MG63 (cell line): ENCODE measurements at places on chromosomes 5 and 9. TPM values are rescaled to one million over a fixed set of nuclear protein-coding genes. Genes with fewer than 3 reads are reported as not detected.
A peak's percentile ranks its signal among the peaks of the same experiment; 100 is the strongest.

DNA sequence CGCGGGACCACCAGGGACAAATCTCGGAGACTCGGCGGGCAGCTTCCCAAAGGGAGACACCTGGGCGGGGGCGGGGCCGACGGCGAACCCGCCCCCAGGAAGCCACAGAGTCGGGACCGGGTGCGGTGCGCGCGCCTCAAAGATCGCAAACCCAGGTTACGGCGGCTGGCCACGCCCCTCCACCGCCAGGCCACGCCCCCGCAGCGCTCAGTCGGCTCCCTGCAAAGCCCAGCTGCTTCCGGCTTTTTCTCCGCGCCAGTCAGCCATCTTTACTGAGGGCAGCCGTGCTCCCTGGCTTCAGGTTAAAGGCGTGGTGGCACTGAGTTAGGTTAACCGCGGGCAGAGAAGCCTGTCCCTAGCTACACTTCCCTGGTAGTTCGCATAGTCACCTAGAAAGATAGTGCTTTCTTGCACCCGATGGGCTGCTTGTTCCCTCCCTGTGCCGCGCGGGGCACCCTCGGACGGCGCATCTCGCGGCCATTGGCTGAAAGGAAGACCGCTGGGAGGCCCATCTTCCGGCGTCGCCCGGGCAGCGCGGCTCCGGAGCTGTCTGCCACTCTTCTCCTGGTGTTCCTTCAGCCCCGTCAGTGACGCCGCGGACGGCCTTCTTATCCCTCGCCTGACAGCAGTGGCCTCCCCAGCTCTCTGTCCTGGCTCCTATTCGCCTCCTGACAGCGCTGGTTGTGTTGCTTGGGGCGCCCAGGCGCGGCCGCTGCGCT, at the start of gene TBC1D2:
TSS of gene TBC1D2 (minus strand) at position 72 of the 719 bp plus-strand sequence. CDS start 108 bp downstream, outside the sequence.
- peak; percentile 93 for DNase-seq

DNA sequence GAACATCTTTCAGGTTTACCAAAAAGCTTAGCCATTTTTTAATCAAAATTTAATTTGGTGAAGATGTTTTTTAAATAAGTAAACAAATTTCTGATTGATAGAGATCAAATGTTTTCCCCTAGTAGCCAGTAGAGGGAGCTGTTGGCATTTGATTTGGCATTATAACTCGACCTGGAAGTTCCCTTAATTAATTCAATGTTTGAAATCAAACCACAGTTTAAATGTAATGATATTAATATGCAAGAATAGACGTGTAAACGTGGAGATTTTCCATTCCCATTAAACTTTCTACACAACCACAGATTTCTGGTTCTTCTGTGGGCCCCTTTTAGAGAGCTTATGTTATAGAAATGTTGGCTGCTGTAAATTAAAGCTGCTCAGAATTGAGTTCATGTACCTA, 148.1 kb upstream of the MPDZ start:
- no peak for DNase-seq

Gene VAV2
- 17.3 and 22.8 TPM in 2 replicates for total RNA-seq

DNA sequence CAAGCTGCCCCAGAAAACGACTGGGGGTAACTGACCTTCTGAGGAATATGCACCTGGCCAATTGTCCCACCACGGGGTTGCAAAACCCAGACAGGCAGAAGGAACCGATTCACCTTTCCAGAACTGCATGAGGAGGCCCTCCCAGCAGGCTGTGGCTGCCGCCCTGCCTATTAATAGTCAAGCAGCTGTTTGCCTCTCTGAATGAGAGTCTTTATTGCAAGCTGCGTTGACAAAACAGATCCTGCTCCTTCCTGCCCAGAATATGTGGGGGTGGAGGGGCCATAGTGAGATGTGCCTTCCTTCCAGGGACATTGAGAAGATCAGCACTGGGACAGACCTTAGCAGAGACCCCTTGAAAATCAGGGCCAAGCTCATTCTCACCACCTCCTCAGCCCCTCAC, 18.3 kb upstream of the TCOF1 start:
- DNase-seq = no peak

Gene KIF4B
- 0.03 and 0.10 TPM in 2 replicates for total RNA-seq

DNA sequence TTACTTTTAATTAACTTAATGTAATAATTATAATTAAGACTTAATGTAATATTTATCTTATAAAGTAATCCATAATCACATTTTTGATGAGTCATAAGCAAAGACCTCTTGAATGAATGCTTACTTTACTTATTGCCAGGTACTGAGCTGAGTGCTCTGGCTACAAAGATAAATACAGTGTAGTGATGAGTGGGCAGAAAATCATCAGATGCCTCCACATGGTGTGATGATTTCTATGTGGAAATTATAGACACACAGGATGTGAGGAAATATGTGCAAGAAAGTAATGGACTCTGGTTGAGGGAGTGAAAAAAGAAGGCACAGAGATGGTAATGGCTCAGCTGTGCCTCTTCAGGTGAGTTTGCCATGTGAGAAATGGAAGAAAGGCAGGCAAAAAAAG, 422.6 kb upstream of the CD180 start:
- no peak for DNase-seq

DNA sequence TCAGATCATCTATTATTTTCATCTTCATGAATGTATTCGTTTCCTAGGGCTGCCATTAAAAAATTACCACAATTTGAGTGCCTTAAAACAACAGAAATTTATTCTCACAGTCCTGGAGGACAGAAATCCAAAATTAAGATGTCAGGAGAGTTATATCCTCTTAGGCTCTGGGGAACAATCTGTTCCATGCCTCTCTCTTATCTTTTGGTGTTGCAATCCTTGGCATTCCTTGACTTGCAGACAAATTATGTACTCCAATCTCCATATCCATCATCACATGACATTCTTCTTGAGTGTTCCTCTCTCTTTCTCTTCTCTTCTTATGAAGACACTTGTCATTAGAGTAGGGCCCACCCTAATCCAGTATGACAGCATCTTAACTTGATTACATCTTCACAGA, 339.4 kb downstream of the EFNA5 start:
- DNase-seq = no peak

GRCh38 chr9:116860509-116861120, 173.5 kb downstream of the TRIM32 start:
- peak; percentile 71 for DNase-seq

Gene DPM2
- 23.3 and 38.9 TPM in 2 replicates for total RNA-seq

- no peak for DNase-seq
Measured at GRCh38 chr9:76296561-76297310, 97.5 kb downstream of the RFK start.

DNA sequence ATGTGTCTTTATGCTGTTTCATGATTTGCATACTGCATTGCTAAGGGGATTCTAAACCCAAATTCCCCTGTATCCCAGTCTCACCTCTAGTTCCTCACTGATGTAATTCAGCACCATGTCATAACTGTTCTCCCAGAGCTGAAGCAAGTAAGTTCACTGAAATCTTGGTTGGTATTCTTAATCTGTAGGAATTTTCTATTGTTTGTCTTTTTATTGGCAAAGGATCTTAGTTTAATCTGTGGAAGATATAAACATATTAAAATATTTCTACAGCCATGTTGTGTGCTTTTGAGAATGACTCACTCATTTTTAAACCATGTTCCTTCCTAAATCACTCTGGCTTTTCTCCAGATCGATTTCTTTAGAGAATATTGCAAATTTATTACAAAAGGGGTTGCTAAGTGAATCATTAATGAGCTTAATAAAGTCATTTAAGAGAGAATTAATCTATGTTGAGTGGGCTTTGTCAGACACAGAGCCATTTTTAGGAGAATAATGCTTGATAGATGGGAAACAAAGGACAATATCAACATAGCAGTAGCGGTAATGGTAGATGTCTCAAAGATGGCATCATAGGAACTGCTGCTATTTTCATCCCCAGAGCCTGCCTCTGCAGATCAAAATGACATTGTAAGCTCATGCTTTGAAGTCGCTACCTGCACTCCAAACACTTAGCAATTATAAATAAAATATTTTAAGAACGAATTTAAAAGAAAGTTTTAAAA, 110.0 kb downstream of the ENC1 start:
- DNase-seq = no peak

Gene CNTNAP3
- 2.7 and 3.2 TPM in 2 replicates for total RNA-seq

DNA sequence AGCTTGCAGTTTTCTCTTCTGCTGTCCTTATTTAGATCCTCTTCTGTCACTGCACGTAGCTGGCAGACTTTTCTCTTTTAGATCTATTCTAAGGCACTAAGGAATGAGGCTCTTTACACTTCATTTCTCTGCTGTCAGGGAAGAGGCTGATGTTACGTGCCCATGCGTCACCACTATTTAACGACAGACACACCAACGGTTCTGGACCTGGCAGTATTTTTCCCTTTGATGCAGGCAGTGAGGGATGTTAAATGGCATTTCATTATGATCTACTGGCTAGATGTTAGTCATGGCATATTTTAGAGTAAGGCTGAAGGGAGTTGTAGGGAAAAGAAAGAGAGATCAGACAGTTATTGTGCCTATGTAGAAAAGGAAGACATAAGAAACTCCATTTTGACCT, 8.2 kb upstream of the CRHBP start:
- DNase-seq = no peak

Gene PCDHGB5
- total RNA-seq = 0.53 TPM in 1 of 2 replicates, not detected in the other

- DNase-seq = no peak
Measured at GRCh38 chr9:92406477-92406876, 2.1 kb upstream of the OGN start.

DNA sequence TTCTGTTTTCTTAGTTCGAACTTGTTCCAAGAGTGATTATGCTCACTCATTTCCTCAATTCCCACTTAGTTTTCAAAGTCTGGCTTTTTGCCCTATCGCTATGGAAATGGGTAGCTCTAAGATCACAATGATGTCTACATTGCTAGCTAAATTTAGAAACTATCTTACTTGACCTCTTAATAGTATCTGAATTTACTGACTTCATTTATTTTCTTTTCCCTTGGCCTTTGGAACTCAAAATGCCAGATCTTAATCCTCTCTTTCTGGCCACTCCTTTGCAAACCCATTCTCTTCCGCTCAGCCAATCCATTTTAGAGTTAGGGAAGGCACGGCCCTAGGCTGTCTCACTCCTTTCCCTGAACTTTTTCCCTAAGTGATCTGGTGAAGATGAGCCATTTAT, 137.0 kb downstream of the FER start:
- no peak for DNase-seq

DNA sequence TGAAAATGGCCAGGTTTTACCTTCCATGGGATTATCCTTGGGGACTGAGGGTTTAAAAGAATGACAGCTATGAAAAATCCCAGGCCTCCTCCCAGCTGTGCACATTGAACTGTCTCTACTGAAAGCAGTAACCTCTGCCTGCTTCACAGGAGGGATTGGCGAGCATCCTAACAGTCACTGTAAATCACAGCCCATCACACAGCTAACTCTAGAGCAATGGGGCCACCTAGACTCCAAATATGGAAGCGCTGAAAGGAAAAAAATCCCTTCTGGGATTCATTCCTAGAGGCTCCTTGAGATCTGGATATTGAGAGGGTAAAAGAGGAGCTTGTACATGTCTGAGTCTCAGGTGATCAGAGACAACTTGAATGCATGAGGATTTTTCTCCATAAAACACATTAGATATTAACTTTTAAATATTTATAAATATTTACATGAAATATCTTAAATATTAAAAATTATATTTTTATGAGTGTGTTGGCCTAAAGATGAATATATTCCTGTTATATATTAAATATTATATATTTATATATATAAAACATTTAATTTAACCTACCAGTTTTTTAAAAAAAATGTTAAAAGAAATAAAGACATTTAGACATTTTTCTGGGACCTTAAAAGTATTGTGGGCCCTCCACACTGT, 133.8 kb upstream of the SLC24A2 start:
- DNase-seq = peak; percentile 53
